ENCODE measurements at places on chromosomes 1 and 21.

DNA sequence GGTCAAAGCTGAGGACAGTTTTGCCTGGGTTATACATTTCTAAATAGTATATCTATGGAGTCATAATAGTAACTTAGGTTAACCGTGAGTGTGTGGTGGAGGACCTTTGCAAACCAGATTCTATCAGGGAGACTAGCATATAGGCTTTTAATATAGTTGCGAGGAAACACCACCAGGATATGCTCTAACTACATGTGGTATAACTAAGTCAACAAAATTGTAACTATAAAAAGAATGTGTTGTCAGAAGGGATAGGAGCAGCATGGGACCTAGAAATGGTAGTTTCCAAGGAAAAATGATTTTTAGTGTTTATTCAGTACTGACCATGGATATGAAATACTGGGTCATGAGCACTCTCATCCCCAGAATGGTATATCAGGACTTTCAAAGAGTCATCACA lies 338.1 kb downstream of the TGFB2 start:
- no peak for DNase-seq

DNA sequence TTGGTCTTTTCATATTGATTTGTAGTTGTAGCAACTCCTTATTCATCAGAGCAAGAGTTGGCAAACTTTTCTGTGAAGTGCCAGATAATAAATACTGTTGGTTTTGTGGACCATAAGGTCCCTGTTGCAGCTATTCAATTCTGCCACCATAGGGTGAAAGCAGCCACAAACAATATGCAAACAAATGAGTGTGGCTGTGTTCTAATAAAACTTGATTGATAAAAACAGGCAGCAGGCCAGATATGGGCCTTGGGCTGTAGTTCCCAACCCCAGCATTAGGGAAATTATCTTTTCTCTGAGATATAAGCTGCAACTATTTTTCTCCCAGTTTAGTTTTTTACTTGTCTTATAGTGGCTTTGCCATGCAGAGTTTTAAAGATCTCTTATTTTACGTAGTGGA lies 469.2 kb downstream of the SMYD3 start:
- no peak for DNase-seq

DNA sequence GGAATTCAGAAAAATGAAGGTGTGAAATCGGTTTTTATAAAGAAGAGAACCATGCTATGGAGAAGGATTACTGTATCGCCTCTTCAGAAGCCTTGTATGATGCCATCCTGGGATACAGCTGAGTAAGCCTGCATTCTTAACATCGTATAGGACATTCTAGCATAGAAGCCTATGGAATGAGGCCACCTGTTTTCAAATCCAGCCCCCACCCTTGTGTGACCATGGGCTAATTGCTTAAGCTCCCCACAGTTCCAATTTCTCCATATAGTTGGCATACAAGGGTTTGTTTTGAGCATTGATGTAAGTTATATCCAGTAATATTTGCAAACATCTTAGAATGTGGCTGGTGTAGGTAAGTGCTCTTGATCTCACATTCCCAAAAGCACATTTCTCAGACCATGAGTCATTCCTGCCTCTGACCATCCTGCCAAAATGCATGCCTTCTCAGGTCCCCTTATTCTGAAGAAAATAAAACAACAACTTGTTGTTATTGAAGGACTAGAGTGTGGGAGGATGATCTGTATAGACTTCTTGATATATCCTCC lies 1.5 kb downstream of the OR14A2 start:
- DNase-seq = no peak

GRCh38 chr1:199283794-199284193 lies 645.0 kb downstream of the PTPRC start:
- DNase-seq = no peak
